Stimulated activated CD4-positive, alpha-beta T cell treated with anti-CD3 and anti-CD28 coated beads, Interleukin-1b, Interleukin-23, amount 100 ng/mL, for 1 hour (primary cell): ENCODE measurements at places on chromosomes 1 and 21.

DNA sequence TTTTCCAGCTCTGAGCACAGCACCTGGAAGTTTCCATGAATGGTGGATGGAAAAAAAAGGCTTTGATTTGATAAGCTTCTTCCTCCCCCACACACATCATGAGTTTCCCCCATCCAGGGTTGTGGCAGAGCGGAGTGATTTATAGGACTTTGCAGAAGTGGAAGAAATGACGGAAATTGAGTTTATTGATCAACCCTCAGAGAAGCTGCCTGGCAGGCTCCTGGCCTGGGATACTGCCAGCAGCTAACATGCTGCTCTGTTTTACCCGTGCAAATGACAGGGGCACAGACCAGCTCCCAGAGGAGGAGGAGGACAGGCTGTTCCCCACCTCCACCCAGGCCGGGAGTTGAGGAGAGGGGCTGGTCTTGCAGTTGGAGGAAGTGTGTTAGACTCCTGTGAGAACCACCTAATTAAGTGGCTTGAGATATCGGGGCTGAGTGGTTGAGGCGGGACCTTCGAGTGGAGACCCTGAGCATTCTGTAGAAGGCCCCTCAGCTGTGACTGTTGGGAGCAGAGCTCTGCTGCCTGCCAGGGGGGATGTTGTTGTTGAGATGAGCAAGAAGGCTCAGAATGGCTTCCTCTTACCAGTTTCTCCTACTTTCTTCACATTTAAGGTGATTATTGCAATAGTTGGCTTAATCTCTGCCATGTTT lies 21.8 kb downstream of the ADORA1 start:
- no peak for DNase-seq

DNA sequence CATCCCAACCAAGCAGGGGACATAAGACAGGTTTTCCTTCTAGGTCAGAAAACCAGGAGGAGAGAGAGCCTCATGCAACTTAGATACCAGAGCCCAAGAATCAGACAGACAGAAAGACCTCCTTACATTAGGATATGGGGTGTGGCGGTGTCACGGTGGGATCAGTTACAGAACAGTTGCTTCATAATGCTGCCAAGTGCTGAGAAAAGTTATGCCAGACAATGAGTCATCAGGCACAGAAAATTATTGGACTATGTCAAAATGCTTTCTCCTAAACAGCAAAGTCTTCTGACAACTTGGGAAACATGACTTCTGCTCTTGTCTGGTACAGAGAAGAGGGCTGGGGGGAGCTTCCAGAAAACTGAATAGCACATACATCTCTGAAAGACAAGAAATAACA lies 1120.2 kb upstream of the TMPRSS15 start:
- DNase-seq: no peak

DNA sequence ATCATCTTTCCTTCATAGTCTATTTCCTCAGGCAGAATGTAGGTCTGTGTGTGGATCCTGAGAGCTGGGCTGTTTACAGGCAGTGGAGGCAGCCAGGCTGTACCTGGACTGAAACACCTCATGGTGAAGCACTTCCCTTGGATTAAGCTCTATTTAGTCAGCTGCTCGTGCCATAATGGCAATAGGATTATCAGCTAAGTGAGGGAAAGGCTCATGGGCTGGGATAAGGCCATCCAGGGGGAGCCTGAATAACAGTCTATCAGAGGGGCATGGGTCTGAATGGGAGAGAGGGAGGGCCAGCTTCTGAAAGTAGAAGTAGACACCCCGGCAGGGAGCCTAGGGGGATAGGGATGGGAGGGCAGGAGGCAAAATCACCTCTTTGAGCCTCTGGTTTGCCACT lies 8.3 kb downstream of the RNASEL start:
- no peak for DNase-seq

- no peak for DNase-seq
Measured at GRCh38 chr1:180295999-180296398, 65.9 kb downstream of the LHX4 start.

DNA sequence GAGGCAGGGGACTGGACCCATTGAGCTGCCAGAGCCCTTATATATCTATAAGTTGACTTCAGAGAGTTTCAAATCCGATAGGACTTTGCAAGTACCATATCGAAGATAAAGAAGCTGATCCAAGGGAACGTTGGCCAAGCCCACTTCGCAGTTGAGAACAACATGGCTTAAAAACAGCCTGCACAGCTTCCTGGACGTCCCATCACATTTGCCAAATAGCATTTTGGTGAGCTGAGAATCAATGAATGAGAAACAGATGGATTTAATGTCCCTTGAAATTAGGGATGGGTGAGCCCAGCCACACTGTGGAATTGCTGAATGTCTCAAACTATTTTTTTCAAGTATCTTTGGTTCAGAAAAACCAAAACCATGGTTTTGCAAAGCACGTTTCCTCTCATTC lies 64.8 kb downstream of the KCNJ15 start:
- no peak for DNase-seq

- no peak for DNase-seq
Measured at GRCh38 chr1:225654277-225654597, 1.3 kb upstream of the ENAH start.

DNA sequence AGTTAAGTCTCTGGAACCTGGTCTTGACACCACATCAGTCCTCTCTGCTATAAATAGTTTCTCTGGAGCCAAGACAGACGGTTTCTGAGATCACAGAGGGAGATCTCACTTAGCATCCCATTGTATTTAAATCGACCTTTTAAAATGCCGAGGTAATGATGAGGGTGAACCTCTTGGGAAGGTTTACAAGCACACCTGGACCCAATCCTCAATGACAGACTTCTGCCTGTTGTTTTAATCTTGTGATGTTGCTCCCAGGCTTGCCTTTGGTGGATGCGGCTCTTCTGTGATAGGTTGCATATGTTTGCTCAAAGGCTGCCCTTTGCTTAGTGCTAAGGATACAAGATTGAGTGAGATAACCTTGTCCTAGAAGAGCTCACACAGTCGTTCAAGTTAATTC lies 104.6 kb upstream of the L1TD1 start:
- DNase-seq: no peak

DNA sequence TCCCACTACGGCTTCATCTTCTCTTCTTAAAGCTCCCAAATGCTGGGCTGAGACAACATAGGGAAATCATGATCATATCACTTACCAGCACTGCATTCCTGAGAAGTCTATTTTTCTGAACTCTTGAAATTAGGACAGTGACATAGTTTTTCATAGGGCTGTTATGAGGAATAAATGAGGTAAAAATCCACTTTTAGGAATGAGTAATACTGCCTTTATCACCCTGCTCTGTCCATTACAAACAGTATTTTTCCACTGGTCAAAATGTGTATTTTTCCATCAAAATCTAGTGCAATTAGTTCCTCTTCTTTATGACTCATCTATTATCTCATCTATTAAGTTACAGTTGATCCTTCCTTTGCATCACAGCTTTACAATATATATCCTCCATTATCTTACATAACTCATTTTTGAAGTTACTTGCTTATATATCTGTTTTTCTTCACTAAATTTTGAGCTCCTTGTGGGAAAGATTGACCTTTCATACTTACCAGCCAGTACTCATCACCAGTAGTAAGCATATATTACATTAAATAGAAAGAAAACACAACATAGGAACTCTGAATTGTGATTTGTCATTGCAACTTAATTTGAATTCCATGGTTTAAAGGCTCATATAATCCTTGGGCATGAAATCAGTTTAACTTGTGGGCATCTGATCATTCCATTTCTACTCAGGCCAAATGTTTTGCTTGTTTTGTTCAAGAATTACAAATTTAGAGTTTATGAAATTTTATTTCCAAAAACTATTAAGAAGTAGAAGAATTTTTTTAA lies 37.1 kb downstream of the PRRX1 start:
- no peak for DNase-seq

DNA sequence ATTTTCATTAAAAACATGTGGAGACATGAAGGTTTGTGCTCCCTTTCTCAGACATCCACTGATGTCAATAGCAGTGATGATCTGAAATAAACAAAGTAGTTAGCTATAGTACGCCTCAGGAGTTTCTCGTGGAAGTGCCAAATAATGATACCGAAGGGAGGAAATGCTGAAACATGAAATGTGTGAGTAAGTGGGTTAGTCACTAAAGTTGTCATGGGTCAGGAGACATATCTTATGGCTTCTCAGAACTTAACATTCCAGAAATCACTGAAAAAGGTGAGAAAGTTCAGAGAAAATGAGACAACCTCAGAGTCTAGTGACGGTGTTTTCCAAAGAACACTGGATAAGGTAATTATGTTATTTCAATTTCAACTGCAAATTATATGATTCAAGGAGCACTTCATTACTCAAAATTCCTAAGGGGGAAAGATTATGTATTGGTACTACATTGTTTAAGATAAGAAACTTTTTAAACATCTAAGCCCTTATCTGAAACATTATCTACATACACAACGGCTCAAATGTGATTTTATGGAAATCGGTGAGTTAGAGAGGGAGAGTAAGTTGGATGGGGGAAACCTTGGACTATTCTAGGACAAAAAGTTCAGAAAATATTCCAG lies 20.6 kb downstream of the NIBAN1 start:
- no peak for DNase-seq

DNA sequence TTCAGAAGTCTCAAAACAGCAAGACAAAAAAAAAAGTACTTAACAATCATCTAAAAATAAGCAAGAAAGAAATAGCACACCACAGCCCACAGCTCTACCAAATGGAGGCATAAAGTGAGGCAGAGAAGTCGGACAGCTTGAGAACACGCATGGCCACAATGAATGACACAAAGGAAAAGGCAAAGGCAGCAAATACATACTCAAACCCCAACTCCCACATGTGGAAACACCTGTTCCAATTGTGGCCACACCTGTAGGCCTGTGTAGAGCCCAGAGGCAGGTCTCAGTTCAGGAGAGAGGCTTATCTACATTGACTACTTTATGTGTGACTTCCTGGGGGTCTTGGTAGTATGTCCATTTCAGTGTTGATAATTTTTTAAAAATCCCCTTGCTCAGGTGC lies 543.5 kb downstream of the LMO4 start:
- no peak for DNase-seq

GRCh38 chr1:101002551-101002950 lies 23.0 kb downstream of the DPH5 start:
- DNase-seq: no peak

- DNase-seq: no peak
Measured at GRCh38 chr21:18384771-18385170, 18.8 kb downstream of the TMPRSS15 start.

DNA sequence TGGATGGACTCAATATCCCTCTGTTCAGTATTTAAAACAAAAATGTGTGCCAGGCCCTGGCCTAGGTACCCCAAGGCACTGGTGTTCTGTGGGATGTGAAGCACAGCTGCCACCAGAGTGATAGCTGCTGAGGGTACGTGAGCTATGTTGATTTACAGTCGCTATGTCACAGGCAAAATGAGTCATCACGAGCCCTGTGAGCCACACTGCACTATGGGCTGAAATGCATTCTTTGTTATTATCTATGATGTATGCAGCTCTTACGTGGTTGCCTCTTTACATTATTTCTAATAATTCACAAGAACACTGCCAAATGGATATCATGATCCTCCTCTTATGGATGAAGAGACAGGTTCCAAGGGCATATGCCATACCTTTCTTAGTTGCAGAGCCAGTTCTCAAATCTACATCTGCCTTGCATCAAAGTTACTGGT lies 2.1 kb downstream of the TEX38 start:
- no peak for DNase-seq

- DNase-seq: no peak
Measured at GRCh38 chr1:182784556-182785171, 4.9 kb upstream of the NPL start.

DNA sequence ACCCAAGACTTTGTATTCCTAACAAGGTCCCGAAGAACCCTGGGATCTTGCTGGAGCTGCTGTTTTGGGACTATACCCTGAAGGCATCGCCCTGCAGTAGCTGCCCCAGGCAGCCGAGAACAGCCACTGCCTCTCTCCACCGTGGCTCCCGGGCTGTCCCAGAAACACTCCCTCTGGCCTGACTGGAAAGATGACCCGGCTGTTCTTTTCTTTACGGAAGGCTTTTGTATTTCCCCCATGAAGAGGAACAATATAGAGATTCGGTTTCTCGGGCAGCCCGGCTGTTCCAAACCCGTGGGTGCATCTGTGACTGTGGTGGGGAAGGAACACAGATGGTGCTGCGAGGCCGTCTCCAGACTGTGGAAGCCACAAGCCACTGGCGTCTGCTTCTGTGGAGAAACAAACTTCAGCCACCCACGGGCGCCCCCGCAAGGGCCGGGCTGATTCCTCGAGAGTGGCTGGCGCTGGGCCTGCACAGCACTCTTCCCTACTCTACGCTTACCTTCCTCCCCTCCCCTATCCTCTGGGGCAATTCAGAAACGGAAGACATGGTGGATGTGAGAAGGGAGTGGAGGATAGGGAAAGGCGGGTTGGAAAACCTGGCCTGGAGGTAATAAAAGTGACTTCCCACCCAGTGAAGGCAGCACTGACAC lies 33.7 kb upstream of the VASH2 start:
- no peak for DNase-seq

- no peak for DNase-seq
Measured at GRCh38 chr21:36892201-36892600, 74.3 kb downstream of the HLCS start.

DNA sequence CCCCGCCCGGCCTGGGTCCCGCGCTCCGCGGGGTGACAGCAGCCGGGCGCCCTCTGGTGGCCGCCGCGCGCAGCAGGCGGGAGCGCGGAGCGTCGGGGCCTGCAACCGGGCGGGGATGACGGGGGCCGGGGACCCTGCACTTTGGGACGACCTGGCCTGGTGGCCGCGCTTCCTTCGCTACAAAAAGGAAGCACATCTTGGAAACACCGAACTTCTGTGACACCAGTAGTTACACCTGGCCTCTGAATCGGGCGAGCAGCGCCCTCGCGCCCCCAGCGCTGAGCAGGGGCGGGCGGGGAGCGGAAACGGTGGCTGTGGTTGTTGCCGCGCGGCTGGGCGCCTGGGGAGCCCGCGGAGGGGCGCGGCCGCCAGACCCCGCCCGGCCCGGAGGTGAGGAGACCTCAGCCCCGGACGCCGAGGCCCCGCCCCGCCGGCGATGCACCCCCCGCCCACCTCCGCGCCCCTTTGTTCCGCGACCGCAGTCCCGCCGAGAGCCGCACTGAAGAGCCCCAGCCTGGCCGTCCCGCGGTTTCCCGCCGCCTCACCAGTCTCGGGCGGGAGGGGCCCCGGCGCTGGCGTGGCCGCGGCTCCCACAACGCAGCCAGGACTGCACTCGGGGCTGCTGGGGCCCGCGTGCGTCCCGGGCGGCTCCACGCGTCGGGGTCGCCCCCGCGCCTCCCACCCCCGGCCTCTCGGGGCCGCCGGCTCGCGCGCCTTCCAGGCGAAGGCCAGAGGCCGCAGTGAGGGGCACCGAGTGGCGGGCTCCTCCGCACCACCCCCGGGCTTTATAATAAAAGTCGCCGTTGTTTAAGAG lies 59.3 kb downstream of the H3-3A start:
- DNase-seq: peak; percentile 63
